ENCODE measurements at places on chromosomes 4 and X. TPM values are rescaled to one million over a fixed set of nuclear protein-coding genes. Genes with fewer than 3 reads are reported as not detected.

GC gene
- not detected for total RNA-seq

SAGE1 gene
- not detected for total RNA-seq

YY2 gene
- 0.90 TPM for total RNA-seq

CCNA2 gene
- 51.3 TPM for total RNA-seq

MAGEC3 gene
- total RNA-seq: not detected

ANXA10 gene
- total RNA-seq: 0.13 TPM

BCAP31 gene
- 341 TPM for total RNA-seq

TLR7 gene
- not detected for total RNA-seq

CT55 gene
- total RNA-seq: not detected

DNA sequence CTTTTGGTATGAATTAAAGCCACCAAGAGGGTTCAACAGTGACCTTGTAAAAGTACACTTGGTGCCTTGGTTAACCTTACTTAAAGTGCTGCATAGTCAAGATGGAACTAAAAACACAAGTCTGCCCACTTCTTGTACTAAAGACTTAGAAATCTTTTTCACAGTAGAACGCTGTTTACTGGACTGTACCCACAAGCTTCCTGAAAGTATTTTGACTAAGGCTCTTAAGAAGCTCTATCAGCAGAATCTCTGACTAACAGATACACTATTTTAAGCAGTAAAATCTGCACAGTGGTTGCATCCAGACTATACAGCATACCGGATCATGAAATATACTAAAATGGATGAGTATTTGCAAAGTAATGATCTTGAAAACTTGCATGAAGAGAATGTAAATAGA, 7.2 kb downstream of the RAB28 start:
- no peak for DNase-seq

- no peak for DNase-seq
Observed at GRCh38 chrX:100979881-100980607, 10.5 kb downstream of the ARL13A start.

DNA sequence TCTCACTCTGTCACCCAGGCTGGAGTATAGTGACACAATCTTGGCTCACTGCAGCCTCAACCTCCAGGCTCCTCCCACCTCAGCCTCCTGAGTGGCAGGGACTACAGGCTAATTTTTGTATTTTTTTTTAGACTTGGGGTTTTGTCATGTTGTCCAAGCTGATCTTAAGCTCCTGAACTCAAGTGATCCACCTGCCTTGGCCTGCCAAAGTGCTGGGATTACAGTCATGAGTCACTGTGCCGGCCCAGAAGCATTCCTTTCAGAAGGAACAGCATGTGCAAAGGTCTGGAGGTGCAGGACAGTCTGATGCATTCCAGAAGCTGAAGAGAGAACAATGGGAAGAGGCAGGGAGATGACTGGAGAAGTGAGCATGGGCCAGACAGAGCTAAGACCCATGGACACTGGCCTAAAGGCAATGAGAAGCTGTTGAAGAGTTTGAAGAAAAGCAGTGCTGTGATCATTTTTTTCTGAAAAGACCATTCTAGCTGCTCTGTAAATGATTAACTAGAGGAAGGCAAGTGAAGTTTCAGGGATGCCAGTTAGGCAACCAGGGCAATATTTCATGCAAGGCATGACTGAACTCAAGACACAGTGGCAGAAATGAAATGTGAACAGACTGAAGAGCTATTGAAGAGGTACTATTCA, 43.2 kb downstream of the MANBA start:
- DNase-seq: no peak

GRCh38 chr4:17580969-17581368, 4.0 kb downstream of the LAP3 start:
- peak; percentile 55 for DNase-seq

DNA sequence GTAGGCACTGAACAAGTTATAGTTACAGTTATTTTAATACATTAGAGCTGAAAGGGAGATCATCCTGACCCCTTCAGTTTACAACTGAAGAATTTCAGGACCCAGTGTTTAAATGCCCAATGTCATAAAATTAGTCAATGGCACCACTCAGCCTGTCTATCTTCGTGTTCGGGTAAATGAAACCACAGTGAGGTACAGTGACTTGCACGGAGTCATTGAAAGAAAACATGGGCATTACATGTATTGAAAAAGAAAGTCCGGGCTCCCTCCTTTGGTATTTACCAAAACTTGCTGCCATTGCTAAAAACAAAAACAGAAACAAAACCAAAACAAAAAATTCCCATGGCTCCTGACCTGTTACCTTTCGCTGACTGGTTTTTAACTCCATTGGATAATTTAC, 131.7 kb downstream of the SH2D1A start:
- DNase-seq: no peak

GRCh38 chrX:87434618-87435017, 83.0 kb upstream of the KLHL4 start:
- peak; percentile 76 for DNase-seq

DNA sequence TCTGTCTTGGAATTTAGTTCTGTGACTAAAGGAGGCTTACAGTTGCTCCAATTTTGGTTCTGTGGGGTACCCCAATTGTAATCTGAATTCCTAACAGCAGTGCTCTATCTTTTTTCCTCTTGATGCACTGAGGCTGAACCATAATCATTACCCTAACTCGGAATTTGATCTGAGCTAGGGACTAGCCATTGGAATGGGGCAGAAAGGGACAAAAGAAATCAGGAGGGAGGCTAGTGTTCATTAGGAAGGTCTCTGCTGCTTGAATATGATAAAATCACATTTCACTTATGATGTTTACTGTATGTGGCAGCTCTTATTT, 2.7 kb downstream of the KLF3 start:
- no peak for DNase-seq

DNA sequence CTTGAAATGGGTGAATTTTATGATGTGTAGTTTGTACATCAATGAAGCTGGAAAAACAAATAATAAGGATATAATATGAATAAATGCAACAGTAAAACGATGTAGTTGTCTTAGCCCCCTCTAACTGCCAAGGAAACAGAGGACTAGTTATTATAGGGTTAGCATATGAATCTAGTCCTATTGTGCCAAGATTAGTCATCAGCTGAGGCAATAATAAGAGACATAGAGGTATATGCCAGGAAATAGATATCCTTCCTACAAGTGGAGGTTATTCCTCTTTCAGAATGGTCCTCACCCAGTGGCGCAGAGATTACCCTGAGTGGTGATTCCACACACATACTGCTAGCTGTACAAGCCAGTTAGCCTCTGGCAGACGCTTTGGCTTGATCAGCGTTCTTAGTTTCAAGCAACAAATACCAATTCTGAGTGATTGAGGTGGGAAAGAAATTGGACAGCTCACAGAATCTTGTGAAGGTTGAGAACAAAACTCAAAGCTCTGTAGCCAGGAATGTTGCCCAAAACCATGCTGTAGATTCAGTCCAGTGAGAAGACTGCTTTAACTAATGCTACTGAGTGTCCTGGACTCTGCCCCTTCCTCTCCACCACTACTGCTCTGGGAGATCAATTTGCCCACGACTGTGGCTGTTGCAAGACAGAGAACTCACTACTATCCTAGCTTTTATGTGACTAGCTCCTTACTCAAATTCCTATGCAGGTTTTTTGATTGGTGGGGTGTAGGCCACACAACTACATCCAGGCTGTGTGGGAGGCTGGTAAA, 27.0 kb upstream of the ZNF280C start:
- no peak for DNase-seq

- DNase-seq: peak; percentile 68
Observed at GRCh38 chr4:54322818-54323417, 93.8 kb downstream of the PDGFRA start.

DNA sequence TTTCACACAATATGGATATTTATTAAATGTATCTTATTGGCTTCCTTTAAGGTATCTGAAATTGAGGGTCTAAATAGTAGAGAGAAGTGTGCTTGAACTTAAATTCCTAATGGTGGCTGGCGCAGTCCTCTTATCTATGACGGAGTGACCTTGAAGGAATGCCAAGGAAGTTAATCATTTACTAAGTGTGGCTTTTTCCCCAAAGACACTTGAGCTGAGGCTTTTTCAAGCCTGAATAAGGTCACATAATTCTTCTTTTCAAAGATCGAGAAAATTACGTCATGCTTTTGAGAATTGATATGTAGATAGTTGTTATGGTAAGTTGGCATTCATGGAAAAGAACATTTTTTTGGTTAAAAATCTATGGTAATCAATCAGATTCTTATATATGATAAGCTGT, 11.7 kb upstream of the PRPS2 start:
- no peak for DNase-seq

GRCh38 chrX:120380699-120381098, 18.8 kb downstream of the ATP1B4 start:
- DNase-seq: peak; percentile 15

DNA sequence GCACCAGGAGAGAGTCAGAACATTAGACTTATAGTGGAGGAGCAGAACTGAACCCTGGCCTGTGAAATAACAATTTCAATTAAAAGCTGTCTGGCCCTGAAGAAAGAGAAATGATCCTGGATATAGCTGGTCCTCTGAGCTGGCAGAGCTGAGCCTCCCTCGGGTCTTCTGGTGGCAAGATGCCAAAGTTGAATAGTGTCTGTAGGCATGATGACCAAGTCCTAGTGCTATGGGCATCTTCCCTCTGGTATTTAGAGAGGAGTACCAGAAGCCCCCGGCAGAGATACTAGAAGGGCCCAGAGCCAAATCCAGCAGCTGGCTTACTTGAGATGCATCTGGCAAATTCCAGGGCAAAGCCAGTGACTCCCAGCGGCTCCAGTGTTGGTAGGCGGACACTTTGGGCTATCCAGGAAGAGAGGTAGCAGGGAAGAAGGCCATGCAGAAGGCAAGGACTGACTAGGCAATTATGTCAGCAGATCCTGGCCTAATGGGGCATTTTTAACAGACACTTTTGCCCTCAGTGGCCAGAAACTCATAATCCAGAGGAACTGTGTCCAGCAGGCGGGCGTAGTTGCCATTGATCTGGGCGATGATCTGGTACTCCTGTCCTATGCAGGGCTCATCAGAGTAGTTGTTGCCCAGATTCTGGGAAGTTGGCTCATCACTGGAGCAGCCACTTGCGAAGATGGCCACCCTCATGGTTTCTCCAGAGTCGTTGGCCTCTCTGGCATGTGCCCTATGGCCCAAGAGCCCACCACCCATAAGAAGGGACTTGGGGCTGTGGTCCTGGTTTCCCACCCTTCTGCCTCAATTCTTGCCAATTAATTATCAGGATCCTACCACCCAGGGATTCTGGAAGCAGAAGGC, 17.9 kb downstream of the VSIG4 start:
- DNase-seq: no peak

GRCh38 chr4:27894951-27895350, 1034.3 kb downstream of the STIM2 start:
- no peak for DNase-seq

GRCh38 chr4:1026115-1026514, 14.7 kb downstream of the FGFRL1 start:
- DNase-seq: peak; percentile 34

DNA sequence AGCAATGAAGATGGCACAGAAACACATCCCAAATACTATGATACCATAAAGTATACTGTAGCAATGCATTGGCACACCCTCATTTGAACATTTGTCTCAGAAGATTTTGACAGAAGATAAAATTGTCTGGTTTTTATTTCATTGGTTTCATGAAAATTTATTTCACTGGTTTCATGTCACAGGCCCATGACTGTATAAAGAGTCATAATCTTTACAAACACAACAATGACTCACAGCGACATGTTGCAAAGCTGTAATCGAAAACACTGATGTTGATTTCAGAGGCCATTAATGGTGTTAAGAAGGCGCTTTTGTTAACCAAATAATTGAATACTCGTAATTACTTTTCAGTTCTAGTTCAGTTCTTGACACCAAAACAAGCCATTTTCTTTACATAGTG, 8.1 kb upstream of the DTHD1 start:
- no peak for DNase-seq

GRCh38 chr4:105896461-105896942, 1.2 kb downstream of the NPNT start:
- DNase-seq: no peak

Data from dermis microvascular lymphatic vessel endothelial cell (primary cell).